ENCODE measurements at places on chromosomes 1 and 21. TPM values are rescaled to one million over a fixed set of nuclear protein-coding genes. Genes with fewer than 3 reads are reported as not detected.

- no peak for DNase-seq
These were observed 34.0 kb upstream of the MAGOH start for GRCh38 chr1:53272349-53272748.

GRCh38 chr1:201885531-201886075, 3.1 kb upstream of the SHISA4 start:
- no peak for DNase-seq

DNA sequence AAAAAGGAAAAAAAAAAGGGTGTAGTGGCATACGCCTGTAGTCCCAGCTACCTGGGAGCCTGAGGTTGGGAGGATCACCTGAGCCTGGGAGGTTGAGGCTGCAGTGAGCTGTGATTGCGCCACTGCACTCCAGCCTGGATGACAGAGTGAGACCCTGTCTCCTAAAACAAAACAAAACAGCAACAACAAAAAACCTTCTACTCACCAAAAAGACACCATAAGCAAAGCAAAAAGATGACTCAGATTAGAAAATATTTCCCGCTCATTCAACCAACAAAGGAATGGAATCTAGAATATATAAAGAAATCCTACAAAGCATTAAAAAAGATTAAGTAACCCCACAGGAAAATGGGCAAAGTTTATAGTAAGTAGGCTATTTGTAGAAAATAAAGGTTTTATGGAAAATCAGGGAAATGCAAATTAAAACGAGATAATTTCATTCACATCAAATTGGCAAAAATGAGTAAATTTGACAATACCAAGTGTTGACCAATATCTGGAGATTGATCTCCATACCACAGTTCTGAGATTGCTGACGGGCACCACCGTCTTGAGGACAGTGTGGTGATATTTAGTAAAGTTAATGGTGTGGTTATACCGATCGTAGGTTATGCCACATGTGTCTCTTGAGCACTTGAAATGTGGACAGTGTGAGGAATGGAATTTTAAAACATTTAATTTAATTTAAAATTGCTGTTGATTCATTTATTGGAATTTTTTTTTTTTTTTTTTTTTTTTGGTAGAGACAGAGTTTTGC, 54.0 kb downstream of the PIK3CD start:
- DNase-seq: no peak

DNA sequence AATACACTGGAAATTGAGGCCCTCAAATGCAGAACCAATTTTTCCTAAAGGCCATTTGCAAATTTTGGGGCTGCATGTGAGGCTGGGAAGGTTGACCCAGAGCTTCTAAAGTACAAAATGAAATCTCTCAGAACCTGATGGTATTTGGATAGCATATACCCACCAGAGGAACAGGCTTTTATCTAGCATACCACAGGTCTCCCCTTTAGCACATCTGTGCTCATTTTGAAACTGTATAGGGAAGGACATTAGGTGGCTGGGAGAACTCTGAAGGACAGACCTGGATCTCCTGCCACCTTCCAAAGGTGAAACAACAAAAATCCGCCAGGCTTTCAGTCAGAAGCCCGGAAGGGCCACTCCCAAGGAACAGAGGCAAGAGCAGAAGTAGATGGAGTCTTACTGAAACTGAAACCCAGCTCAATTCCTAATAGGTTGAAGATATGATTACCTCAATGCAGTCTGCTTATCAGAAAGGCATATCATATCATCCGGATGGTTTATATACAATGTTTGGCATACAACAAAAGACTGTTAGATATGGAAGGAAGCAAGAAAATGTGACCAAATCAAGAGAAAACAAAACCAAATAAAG, 11.6 kb downstream of the CD55 start:
- no peak for DNase-seq

DNA sequence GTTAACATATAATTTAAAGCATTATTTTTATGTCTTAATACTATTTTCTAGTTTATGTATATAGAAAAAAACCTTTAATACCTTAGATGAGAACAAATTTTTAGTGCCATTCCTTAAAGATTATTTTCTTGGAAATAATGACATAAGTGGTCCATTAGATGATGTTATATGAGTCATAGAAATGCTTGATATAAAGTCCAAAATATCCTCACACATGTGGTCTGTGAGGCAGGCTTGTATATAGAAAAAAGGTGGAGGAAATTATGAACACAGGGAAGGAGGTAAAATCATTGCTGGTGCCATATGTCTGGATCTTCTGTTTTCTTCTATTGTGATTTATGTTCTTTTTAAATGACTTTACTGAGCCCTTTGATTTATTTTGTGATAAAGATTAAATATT, 79.3 kb downstream of the MAP3K7CL start:
- DNase-seq: no peak

GRCh38 chr21:15122241-15122640, 57.4 kb upstream of the NRIP1 start:
- no peak for DNase-seq

- DNase-seq: no peak
These were observed 100.4 kb upstream of the USH2A start for GRCh38 chr1:216523449-216524190.

DNA sequence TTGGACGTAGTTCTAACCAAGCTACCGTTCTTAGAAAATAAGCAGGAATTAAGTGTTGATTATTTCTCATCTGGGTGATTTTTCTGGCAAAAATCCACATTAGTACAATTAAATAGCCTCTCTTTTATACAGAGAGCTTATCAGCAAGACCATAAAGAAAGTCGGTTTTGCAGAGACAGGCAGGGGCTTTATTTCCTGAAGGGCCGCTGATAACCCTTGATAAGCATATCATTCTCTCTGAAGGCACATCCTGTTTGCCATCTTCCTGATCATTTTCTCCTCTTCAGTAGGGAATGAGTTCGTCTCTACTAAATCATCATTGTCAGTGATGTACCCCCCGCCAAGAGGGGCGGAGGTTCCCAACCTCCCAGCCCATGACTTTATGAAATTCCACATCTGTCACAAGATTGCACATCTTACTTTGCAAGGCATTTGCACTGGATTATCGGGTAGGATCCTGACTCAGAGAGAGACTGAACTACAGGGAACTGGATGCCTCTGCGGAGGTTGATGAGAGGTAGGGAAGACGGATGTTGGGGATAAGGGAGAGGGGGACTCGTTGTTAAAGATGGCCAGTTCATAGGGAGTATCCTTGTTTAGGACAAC, 115.7 kb downstream of the KCNJ6 start:
- no peak for DNase-seq

DNA sequence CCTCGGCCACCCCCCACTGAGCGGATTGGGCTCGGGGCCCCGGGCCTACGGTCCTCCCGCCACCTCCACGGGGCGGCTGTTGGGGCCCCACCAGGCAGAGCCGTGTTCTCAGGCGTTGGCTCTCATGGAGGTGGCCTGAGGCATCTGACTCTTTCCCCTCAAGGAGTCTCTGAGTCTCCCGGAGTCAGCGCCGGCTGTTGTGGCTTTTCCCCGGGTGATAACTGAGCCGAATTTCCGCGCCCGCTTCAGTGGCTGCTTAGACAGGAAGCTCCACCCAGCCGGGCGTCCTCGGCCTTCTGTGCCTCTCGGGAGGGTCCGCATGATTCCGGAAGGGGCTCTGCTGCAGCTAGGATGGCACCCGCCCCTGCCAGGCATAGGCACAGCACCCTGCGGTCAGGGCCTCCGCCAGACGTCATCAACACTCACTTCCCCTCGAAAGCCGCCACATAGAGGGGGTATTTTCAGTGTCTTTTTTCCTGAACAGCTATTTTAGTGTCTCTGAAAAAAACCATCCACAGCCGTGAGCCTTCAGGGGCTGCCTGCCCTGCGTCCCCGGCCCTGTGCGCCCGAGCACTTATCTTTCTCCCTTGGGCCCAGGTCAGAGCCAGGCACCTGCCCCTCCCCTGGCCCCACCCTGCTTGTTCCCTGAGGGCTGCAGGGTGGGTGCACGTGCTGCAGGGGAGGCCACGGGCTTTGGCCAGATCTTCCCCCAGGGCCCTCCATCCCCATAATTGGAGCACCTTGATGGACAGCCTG, 72.9 kb downstream of the SKI start:
- peak; percentile 98 for DNase-seq

GRCh38 chr1:163933437-163933836, 611.7 kb downstream of the NUF2 start:
- no peak for DNase-seq

GRCh38 chr1:115280064-115280463, 58.0 kb downstream of the NGF start:
- no peak for DNase-seq

DNA sequence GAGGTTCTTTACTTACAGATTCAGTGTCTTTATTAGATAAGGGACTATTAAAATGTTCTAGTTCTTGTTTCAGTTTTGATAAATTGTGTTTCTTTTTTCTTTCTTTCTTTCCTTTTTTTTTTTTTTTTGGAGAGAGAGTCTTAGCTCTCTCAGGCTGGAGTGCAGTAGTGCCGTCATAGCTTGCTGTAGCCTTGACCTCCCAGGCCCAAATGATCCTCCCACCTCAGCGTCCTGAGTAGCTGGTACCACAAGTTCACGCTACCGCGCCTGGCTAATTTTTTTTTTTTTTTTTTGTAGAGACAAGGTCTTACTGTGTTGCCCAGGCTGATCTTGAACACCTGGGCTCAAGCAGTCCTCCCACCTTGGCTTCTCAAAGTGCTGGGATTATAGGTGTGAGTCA, 76.6 kb downstream of the TMEM200B start:
- DNase-seq: no peak

DNA sequence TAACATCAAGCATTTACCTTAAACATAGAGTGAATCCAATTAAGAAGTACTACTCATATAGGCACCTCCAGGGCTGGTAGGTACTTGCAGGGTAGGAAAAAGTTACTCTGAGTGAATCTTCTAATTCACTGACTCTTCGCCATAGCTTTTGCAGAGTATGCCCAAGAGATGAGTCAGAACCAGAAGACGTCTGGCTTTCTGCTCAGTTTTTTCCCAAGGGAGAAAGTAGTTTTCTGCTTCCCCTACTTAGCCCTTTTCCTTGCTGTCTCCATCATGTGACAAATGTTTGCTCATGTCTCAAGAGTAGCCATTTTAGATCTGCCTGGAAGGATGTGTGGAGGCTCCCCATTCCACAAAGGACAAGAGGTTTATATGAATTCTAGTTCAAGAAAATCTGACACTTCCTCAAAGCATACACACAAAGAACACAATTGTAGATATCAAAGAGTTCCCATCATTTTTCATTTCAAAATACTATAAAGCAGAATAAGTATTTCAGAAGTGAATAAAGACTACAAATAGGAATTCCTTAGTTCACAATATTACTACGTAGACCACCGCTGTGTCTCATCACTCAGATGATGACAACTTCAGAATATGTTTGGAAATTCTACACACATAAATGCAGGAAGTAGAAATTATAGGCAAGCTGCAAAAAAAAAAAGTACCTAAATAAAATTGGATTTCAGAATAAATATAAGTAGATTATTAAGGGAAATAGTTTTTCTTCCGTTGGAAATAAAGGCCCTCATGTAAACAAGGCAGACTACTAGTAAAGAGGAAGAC, 98.5 kb downstream of the ASH1L start:
- DNase-seq: no peak

GRCh38 chr1:203401199-203401877, 50.4 kb upstream of the FMOD start:
- no peak for DNase-seq

DNA sequence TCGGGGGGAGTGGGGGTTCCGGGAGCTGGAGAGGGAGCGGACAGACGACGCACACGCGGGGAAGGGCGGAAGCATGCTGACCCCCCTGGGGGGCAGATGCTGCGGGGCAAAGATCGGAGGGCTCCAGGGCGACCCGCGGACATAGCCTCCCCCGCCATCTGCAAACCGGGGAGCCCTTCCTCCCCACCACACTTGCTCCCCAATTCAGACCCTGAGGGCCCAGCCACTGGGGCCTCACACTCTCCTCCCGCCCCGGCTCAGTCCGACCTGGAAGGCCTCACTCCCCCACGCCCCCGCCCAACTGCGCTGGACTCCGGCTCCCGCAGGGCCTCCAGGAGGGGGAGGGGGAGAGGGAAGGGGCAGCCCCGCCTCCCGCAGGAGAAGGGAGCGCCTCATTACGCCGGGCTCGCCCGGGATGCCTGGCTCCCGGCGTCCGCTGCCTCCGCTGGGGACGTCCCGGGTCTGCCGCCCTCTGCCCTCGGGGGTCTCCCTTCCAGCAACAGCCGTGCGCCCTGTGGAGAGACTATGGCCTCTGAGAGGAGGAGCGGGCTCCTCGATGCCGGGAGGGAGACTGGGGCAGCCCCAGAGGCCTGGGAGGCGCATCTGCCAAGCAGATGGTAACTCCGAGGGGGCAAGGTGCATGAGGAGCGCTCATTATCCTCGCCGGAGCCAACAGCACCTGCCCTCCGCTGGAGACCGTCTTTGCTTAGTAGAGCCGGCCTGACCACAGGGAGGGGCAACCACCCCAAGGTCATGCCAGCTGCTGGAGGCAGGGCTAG, 636 bp upstream of the CAMK2N1 start:
- DNase-seq: no peak

GRCh38 chr1:217040711-217041455, 317.7 kb upstream of the ESRRG start:
- no peak for DNase-seq

- DNase-seq: no peak
These were observed 40.9 kb upstream of the SLC6A9 start for GRCh38 chr1:44072204-44072603.

- peak; percentile 100 for DNase-seq
These were observed 532 bp upstream of the CTNNBIP1 start for GRCh38 chr1:9910423-9911178.

- DNase-seq: peak; percentile 58
These were observed 8.6 kb upstream of the PLA2G2C start for GRCh38 chr1:20194757-20195461.

DNA sequence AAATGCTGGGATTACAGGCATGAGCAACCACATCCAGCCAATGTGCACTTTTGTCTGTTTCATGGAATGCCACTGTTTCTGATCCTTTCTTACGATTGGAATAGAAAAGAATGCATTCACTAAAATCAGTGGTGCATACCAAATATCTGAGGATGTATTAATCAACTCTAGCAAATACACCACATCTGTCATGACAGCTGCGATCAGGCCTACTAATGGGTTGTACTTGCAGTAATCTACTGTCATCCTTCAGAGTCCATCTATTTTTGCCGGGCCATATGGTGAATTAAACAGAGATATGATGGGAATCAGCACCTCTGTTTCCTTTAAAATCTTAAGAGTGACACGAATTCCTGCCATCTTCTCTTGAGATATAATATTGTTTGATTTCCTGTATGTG, 8.5 kb upstream of the USP1 start:
- DNase-seq: no peak

GRCh38 chr1:152029144-152029928, 7.5 kb downstream of the S100A11 start:
- no peak for DNase-seq

GRCh38 chr1:166350490-166350889, 183.7 kb upstream of the FAM78B start:
- DNase-seq: no peak

Gene KLF17
- total RNA-seq: not detected

Gene BLACAT1
- total RNA-seq: not detected

Gene PADI3
- not detected for total RNA-seq

Gene FNDC5
- not detected for total RNA-seq

Gene LAMC2
- 0.48 TPM for total RNA-seq

Gene SLAMF8
- total RNA-seq: 1.7 TPM

Gene ARHGEF2
- total RNA-seq: 182 TPM

Gene DCST2
- 1.4 TPM for total RNA-seq

Gene ADAMTSL4
- 2.4 TPM for total RNA-seq

Gene HTR6
- total RNA-seq: not detected

Gene KRTAP13-2
- total RNA-seq: not detected

Gene AIM2
- total RNA-seq: 0.38 TPM

Gene IVNS1ABP
- total RNA-seq: 193 TPM

Gene GBP6
- total RNA-seq: not detected

Gene FCGR3A
- 2.9 TPM for total RNA-seq

Gene AMY2A
- 0.35 TPM for total RNA-seq

Gene SLC44A5
- 5.0 TPM for total RNA-seq

Gene CHI3L2
- 8.5 TPM for total RNA-seq

Gene CSDE1
- 382 TPM for total RNA-seq

Gene SYPL2
- total RNA-seq: not detected
